ENCODE measurements at places on chromosomes 5 and 9. TPM values are rescaled to one million over a fixed set of nuclear protein-coding genes. Genes with fewer than 3 reads are reported as not detected.

Gene IER5L
- 3.8 TPM for total RNA-seq

Gene GRIA1
- 0.14 TPM for total RNA-seq

Gene SPINK6
- not detected for total RNA-seq

Gene PRLR
- 0.66 TPM for total RNA-seq

Gene INSL4
- not detected for total RNA-seq

Gene MARCOL
- total RNA-seq = not detected

Gene ZNF483
- 5.8 TPM for total RNA-seq

Gene PTTG1
- 0.88 TPM for total RNA-seq

GRCh38 chr9:125904155-125904851 is 157.1 kb downstream of the PBX3 start:
- DNase-seq = no peak

- peak; percentile 40 for DNase-seq
Measured at GRCh38 chr9:4086119-4087090, 213.5 kb downstream of the GLIS3 start.

DNA sequence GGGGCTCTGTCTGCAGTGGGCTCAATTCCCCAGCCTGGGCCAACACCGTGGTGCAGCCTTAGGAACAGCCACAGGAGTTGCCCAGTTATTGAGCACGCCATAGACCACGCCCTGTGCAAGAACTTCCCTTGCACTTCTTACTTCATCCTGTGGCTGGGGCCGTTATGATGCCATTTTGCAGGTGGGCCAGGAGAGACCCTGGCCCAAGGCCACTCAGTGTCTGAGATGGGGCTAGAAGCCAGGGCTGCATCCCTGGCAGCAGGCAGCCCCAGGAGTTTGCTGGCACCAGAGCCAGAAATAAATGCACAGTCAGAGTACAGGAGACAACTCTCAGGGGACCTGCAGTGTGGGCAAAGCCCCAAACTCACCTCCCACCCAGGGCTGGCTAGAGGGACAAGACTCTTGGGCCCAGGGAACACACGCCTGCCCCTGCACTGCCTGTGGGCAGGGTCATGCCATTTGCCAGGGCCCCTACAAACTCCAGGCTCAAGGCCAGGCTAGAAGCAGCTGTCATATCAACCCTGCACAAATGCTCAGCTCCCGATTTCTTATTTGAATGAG is 6.7 kb downstream of the CORO2A start:
- DNase-seq = no peak

- DNase-seq = no peak
Measured at GRCh38 chr9:76644647-76645250, 119.5 kb upstream of the PCA3 start.

DNA sequence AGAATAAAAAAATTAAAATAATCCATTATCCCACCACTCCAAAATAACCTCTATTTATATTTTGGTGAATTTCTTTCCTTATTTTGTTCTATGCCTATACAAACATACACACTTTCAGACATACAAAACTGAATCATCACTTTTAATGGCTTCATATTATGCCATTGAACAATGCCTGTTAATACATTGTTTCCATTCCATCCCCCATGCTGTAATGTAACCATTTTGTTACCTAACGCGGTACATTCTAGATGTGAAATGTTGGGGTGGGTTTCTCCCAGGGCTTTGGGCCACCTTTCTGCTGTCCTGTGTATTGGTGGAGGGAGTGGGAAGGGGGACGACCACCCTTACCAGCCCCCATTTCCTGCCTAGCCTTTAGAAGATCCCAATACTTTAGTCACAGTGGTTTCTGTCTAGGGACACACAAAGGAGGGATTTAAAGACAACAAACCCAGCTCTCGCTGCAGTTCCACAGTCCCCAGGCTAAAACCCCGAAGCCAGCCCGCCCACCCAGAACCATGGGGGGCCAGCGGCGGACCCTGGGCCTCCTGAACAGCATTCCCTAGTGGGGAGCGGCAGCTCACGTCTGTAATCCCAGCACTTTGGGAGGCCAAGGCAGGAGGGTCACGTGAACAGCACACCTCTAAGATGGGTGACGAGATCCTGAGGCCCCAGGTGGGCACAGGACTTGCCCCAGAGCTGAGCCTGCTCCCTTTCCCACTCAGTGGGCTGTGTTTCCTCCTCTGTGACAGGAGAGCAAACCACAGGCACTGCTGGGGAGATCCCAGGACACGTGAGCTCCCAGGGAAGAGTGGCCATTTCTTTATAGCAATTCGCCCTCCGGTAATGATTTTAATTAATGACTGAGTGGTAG is 56.9 kb upstream of the STXBP1 start:
- no peak for DNase-seq

DNA sequence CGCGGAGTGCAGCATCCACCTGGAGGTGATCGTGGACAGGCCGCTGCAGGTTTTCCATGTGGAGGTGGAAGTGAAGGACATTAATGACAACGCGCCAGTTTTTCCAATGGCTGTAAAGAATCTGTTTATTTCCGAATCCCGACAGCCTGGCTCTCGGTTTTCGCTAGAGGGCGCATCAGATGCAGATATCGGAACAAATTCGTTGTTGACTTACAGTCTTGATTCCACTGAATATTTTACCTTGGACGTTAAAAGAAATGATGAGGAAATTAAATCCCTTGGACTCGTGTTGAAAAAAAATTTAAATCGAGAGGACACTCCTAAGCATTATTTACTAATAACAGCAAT is 611 bp downstream of the PCDHA3 start:
- no peak for DNase-seq

DNA sequence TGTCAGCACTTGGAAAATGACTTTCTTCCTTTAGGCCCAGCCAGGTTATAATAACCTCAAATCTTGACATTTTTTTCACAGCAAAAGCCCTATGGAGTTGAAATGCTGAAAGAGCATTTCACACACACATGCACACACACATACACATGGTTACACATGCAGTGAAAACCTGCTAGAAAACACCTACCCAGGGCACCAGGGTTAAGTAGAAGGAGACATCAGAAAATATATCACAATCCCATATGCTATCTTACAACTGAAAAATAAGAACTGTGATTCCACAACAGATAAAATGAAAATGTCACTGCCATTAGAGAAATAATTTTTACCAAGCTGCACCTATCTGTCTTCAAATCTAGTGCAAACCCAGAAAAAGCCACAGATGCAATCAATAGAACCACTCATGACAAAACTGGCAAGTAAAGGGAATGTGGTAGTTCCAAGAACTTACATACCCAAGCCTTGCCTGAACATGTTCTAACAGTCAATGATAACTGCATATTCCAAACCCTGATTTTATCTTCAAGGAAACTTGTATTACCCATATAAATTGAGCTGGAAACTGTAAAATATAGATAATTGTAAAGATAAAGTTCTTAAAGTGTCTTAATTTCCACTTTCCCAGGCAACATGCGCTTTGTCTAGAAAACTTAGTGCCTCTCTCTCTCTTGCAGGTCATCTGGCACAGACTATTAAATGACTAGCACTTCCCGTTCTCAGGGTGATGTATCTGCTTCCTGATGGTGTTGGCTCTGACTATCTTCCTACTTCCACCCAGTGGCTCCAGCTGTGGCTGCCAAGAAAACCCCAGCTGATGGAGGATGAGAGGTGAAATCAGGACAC is 250.2 kb upstream of the PTGER4 start:
- peak; percentile 26 for DNase-seq

DNA sequence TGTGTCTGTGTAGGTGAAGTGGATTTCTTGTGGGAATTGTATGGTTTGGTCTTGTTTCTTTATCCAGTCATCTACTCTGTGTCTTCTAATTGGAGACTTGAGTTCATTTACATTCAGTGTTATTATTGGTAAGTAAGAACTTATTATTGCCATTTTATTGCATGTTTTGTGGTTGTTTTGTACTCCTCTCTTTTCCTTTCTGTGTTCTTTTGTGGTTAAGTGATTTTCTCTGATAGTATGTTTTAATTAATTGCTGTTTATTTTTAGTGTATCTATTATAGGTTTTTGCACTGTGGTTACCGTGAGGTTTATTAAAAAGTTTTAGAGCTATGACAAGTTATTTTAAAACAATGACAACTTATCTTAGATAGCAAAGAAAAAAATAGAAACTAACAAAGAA is 8.1 kb downstream of the POLK start:
- no peak for DNase-seq

GRCh38 chr5:95718203-95718602 is 12.9 kb upstream of the RHOBTB3 start:
- no peak for DNase-seq

DNA sequence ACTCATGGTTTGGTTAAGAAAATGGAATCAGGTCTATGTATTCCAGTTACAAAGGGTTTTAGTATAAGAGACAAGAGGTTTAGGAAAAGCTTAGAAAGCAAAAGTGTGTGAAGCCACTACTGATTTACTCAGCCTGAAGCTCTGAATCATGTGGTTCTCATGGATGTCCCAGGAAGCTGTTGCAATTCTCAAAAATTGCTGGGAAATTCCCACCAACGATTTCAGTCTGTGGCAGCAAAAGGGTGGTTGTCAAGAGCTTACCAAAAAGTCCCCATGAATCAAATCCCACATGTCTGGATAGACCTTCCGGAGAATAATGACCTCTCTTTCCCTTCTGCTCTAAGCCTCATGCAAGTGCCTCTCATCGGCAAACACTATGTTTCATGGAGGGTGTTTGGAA is 929.9 kb downstream of the TLE4 start:
- no peak for DNase-seq

DNA sequence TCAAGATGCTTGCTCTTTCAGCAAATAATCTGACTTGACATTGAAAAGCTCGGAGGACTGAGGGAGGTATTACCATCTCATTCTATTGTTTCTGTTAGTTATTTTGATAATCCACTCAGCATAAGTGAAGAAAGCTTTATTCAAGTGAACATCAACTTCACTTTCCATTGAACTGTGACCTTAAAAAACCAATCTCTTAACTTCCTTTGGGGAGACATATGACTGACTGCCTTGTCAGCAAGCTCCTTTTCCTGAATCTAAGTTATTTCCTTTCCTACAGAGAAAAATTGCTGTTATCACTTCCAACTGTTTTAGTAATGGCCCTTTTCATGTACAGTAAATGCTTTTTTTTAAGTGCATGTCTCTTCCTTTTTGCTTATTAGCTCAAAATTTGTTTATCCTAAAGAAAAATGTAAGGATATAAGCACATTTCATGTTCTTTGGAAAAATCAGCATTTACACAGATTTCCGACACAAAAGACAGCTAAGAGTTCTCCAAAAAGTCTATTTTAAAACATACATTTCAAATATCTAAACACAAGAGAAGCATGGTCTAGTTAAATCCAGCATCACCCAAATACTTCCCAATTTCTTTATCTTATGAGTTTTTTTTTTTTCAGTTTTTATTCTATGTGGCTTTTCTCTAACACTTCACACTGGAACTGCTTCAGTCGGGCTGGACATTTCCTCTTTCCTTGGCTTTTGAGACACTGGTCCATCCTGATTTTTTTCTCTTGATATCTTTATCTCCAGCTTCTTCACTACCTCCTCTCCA is 117.9 kb upstream of the DAB2 start:
- DNase-seq = no peak

DNA sequence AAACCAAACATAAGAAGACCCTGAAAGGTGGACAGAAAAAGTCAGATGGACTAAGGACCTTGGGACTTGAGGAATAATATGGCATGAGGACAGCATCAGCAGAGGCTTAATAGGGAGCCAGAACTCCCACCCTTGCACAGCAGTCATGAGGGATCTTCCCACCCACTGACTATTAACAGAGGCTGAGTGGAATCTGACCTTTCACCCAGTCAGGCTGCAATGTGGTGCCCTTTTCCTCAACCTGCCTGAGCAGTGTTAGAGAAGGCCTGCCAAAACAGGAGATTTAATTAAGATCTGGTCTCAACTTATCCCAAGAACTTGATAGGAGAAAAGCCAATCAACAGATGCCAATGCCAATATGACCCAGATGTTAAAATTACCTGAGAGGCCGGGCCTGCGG is 481.9 kb downstream of the KDM4C start:
- DNase-seq = no peak

DNA sequence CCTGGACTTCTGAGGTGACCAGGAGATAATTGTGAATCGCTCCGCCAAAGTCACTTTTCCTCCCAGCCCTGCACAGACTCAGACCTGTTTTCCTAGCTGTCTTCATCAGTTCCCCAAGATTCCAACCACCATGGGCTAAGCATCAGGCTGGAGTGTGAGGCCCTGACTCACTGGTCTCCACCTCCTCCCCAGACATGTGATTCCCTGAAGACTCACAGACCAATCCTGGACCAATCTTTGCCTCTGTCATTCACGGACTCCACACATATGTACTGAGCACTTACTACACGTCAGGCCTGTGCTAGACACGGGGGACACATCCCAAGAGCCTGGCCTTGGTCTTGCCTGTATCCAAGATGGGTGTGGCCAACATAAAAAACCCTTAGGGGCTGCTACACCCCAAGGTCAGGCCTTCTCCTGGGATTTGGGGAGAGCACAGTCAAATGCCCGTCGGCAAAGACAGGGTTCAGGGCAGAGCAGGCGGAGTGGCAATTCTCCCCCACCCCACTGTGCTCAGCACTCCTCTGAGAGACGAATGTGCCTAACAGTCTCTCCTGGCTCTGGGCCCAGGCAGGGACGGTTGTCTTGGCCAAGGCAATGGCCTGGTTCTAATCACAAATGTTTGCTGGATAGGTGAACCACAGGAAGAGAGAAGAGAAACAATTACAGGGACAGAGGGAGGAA is 11.9 kb downstream of the EEIG1 start:
- peak; percentile 80 for DNase-seq

GRCh38 chr5:150341331-150341730 is 16.2 kb upstream of the TCOF1 start:
- no peak for DNase-seq

DNA sequence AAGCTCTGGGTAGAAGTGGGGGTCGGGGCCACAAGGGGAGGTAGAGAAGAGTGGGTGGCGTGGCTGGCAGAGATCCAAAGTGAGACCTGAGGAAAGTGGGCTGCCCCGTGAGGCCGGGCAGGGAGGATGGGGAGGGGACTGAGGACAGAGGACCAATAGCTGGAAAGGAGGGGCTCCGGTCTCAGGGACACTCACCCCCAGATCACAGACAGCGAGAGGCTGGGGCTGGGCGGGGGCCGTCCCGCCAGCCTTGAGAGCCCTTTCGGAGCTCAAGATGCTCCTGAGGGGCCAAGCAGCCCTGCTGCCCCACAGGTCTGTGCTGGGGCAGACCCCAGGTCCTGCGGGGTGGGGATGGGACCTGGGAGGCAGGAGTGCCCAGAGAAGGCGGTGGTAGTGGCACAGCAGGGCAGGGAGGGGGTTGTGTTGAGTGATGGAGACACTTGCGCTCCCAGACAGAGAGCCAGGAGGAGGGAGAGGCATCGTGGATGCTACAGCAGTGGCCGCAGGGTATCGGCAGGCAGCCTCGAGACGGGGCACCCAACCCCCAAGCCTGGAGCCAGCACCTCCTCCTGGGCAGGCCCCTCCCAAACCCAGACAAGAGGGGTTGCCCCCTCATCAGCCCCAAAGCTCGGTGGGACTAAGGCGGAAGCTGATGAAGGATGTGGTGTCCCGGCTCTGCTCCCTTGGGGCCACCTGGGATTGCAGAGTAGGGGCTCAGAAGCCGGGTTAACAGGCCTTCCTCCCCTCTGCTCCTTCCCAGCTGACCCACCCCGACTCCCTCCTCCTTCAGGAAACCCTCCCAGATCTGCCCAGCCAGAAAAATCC is 3.4 kb downstream of the SARDH start:
- no peak for DNase-seq

GRCh38 chr5:132466433-132467286 is 23.9 kb downstream of the IRF1 start:
- peak; percentile 46 for DNase-seq

Data from left ventricle myocardium inferior (tissue), 1 donor.